ENCODE measurements at places on chromosomes 3 and 15.

DNA sequence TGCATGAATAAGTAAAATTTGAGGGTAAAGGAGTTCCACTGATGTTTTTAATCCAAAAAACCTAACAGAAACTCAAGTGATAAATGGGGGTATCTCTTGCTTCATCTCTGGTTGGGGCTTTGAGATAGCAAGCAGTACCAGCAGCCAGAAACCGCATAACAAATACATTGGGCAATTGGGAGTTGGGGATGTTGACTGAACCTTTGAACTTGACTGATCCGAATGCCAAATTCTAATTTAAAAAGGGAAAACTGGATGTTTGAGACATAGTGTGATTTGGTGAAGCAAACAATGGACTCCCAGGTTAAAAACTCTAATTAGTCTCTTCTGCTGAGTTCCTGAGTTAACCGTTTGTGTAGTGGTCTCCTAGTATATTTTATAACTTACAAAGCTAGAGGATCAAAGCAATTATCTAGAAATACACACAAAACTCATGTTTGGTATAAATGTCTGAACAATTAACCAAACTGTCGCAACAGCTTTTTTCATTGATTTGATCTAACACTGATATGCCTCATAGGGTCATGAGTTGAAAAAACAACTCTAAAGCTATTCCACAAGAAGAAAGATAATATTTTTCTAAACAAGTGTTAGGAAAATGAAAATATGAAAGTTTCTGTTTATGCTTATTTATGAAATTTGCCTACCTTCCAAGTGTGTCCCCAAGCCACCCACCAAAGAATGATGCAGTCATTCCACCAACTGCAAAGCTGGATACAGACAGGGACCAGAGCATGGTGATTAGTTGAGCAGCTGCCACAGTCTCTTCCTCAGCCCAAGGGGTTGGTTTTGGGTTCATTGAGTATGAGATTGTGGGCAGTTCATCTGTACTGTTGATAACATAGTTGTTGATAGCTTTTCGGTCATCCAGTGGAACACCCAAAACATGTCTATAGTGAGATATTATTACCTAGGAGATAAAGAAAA lies 12.4 kb downstream of the SLC2A2 start:
- no peak for DNase-seq

DNA sequence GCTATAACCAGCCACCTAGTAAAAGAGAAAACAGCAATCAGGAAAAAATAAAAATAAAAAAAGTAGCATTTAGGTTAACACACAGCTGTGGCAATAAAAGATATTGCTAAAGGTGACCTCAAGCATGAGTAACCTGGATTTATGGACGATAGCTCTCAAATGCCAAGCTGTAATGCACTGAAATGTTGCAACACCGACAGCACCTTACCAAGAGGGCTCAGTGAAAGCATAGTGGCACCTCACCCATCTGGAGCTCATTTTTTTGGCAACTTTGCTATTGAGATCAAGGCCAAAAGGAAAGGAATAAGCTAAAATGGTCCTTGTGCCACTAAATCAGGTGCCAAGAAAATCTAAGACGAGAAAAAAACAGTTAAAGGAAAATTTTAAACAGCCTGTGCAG lies 2.5 kb downstream of the HACD2 start:
- no peak for DNase-seq

GRCh38 chr3:57948080-57948671 lies 60.0 kb upstream of the FLNB start:
- DNase-seq: no peak

- DNase-seq: no peak
Measured at GRCh38 chr3:152204218-152204617, 64.5 kb upstream of the MBNL1 start.

DNA sequence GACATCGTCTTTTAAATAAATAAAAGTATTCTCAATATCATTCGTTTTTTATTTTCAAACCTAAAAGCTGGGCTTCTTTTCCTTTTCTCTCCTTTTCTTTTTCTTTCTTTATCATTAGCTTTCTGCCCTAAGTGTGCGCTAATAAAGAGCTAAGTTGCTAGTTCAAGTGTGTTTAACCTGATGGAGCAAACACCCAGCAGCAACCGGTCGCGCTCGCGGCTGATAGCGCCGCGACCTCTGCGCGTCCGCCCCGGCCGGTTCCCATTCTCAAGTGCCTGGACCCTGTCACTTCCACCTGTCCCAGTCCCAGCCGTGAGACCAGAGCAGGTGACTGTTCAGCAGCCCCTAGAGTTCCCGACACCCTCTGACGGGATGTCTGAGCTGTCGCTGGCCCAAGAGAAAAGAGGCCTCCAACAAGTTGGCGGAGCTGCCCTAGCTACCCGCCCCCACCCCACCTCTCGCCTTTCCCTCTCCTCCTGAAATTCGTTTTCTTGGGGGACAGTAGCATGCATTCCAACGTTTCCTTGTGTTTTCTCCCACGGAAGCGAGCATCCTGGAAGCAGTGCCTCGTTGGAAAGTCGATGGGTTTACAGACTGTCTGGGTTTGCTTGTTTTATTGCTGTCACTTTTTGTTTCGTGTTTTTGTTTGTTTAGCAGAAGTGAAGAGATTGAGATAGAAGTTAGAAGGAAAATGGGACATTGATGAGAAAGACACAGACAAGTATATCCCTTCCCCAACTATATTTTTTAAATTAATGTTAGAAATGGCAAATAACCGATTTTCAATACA lies 3.1 kb upstream of the MECOM start:
- no peak for DNase-seq

DNA sequence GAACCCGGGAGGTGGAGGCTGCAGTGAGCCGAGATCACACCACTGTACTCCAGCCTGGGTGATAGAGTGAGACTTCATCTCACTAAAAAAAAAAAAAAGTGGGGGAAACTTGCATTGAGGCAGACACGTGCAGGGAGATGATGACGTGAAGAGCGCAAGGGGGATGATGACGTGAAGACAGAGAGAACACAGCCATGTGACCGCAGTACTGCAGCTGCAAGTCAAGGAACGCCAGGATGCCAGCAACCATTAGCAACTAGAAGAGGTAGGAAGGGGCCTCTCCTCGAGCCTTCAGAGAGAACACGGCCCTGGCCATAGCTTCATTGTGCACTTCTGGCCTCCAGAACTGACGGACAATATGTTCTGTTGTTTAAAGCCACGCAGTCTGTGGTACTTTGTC lies 28.3 kb downstream of the RFT1 start:
- no peak for DNase-seq

DNA sequence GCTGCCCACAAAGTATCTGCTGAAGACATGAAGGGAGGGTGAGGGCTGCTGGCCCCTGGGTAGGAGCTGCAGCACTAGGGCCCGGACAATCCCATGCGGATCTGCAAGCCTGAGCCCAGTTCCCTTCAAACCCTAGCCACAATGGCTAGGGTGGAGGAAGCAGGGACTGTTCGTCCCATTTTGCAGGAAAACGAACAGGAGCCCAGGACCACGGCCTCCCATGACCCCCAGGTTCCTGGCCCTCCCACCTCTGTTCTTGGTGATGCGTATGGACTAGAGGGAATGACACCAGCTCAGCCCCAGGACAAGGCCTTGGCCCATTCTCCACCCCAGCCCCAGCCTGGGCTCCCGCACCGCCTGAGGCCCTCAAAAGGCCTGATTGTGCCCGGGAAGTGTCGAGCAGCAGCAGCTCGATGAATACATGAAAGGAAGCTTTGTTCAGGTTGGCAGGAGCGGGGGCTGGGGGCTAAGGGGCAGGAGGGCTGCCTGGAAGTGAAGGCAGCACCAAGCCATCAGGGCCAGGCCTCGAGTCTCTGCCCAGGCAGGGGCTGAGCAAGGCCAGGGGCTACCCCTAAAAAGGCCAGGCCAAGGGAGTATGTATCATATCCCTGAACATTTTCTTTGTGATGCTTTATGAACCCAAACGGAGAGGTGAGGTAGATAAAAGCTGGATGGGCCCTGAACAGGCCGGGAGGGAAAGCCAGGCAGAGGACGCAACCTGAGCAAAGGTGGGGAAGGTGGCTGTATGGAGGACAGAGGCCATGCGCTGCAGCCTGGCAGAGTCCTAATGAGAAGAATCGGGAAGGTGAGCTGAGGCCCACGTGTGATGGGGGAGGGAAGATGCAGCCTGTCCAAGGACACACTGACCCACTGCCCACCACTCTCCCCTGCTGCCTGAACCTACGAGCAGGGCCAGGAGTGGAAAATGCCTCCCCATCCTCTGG lies 12.2 kb downstream of the SEMA7A start:
- DNase-seq: no peak

DNA sequence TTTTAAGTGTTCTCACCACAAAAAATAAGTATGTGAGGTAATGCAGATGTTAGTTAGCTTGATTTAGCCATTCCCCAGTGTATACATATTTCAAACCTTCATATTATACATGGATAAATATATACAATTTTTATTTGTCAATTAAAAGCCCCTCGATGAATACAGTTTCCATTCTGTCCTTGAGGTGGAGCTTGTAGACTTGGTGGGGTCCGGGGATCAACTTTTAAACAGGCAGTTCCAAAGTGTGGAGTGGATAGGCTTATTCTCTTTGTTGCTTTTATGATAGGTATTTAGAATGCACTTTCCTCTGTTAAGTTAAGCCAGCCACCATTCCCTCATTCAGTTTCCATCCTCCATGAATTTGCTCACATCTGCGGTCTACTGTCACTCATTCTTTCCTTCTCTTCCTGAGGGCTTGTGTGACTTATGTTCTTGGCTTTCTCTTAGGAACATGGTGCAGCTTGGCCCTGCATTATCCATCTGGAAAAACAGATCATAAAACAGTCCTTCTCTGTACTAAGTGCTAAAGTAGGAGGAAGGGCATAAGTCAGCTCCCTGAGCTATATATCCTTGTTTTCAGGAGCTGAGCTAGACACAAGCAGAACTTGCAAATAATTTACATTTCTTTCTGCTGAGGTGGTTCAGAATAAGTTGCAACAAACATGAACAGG lies 149.1 kb downstream of the NFKBIZ start:
- DNase-seq: no peak
